ENCODE measurements at places on chromosomes 13 and 19. TPM values are rescaled to one million over a fixed set of nuclear protein-coding genes. Genes with fewer than 3 reads are reported as not detected.

COX7A1 gene
- not detected for total RNA-seq

LHB gene
- not detected for total RNA-seq

TYROBP gene
- total RNA-seq = 6.4 TPM

DNA sequence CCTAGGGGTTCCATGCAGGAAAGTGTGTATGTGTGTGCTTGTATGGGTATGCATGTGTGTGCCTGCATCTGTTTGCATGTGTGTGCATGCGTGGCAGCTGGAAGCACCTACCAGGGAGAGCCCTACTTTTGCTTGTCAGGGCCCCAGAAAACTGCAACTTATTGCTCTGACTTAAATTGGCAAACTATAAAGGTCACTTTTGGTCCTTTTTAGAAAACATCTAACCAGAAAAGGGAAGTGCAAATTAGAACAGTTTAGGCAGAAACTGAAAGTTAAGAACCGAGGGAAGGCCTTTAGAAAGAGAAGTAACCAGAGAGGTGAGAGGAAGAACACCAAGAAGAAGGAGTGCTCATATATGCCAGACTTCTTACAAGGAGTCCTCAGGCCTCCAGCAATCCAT lies 32.5 kb downstream of the DLEU7 start:
- no peak for DNase-seq

DNA sequence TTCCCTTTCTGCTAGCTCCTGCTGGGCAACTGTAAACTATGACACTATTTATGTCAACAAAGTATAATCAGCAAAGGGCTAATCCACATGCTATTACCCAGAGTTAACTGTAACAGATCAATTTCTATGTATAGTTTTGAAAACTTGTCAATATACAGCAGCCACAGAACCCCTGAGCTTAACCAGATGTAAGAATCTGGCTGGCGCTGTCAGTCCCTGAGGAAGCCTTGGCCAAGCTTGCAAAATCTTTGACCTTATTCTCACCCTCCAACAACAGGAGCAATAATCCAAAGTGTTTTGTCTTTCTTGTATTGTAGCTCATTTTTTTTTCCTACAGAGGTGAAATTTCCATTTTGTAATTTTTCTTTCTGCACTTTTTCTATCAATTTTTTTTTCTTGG lies 1230.1 kb upstream of the SLC10A2 start:
- no peak for DNase-seq

DNA sequence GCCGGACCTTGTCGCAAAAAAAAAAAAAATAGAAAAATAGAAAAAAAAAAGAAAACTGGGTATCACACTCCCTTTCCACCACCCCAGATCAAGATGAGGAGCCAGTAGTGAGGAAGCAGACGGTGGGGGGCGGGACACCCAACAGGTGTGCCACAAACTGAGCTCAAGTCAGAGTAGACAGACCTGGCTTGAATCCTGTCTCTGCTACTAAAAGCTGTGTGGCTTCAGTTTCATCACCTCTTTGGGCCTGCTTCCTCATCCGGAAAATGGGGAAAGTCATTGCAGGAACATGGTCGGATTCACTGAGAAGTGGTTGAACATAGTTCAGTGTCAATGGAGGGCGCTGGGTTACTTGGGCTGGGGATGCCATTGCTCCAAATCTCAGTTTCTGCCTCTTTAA lies 2.9 kb downstream of the HIF3A start:
- DNase-seq = no peak

DNA sequence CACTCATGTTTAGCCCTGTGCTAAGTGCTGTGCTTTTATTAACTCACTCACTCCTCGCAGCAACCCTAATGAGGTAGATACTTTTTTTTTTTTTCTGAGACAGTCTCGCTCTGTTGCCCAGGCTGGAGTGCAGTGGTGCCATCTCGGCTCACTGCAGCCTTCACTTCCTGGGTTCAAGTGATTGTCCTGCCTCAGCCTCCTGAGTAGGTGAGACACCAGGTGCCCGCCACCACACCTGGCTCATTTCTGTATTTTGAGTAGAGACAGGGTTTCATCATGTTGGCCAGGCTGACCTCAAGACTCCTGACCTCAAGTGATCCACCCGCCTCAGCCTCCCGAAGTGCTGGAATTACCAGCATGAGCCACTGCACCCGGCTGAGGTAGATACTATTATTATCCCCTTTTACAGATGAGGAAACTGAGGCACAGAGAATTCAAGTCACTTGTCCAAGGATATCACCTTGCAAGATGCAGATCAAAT lies 2.5 kb downstream of the ITPKC start:
- no peak for DNase-seq

- no peak for DNase-seq
Measured at GRCh38 chr19:52670046-52670445, 31.9 kb upstream of the ZNF83 start.

DNA sequence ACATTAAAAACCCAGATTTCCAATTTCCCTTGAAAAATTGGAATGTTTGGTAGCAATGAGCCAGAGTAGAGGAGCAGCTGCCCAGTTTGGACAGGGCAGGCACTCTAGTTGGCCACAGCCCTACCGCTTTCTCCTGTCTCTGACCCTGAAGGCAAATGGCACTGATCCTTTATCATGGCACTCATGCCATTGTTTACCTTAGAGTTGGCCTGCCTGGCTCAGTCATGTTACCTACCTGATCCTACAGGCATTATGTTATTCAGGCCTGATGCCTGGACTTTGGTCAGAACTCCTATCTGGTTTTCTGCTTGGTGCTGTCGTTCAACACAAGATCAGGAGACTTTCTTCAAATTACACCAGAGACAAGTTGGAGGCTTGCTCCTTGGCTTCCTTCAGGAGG lies 24.9 kb upstream of the TDRD3 start:
- no peak for DNase-seq

GRCh38 chr19:56751078-56751489 lies 79.5 kb upstream of the ZNF835 start:
- DNase-seq = no peak

DNA sequence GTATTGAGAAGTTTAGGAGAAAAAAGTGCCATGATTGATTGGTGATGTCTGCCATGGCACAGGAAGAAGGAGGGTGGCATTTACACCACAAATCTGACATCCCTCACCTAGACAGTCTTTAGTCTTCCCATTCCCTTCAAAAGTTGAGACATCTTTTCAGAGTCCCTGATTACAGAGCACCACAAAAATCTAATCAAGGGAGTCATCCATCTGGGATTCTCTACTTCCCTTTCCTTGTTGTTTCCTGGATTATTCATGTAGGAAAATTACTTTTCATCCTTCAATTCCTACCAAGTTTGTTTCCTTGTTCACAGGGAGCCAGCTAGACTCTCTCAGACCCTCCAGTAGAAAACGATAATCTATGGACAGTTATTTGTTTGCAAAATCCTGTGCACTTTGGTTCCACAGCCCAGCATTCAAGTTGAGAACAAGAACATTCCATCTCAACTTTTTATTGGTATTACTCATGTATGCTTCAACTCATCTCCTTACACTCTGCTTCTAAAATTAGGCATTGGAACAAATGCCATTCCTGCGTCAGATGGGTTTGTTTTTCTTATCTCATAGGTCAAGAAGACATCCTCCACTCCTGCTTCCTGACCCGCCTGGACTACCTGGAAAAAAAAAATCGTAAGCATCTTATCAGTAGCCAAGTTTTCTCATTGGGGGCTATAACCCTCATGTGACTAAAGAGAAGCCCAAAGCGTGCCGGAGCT lies 259.9 kb downstream of the FOXO1 start:
- no peak for DNase-seq

DNA sequence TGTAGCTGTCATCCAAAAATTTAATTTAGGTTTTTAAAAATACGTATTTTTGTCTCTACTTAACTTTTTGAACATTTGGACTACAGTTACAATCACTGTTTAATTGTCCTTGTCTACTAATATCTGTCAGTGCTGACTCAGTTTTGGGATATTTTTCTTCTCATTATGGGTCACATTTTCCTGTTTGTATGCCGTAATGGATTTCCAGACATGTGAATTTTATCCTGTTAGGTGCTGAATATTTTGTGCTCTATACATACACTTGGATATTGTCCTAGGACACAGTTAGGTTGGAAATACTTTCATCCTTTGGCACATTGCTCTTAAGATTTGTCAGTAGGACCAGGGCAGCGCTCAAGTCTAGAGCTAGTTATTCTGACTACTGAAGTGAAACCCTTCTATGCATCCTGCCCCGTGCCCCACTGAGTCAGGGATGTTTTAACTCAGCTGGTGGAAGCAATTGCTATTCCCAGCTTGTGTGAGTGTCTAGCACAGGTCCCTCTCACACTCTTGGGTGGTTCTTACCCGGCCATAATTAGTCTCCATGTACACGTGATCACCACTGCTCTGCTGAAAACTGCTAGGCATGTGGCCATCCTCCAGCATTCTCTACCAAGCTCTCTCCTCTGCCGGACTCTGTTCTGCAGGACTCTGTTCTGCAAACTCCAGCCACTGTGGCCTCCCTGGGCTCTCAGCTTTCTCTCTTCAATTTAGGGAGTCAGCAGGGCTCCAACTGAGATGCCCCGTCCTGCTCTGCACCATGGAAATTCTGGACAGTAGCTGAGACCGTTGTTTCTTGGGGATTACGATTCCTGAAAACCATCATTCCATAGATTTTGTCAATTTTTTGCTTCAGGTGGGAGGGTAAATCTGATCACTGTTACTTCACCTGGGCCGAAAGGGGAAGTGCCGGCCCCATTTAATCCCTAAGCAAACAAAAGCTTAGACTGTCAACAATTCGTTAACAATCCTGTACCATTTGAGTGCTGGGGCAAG lies 11.1 kb downstream of the PROZ start:
- DNase-seq = no peak

DNA sequence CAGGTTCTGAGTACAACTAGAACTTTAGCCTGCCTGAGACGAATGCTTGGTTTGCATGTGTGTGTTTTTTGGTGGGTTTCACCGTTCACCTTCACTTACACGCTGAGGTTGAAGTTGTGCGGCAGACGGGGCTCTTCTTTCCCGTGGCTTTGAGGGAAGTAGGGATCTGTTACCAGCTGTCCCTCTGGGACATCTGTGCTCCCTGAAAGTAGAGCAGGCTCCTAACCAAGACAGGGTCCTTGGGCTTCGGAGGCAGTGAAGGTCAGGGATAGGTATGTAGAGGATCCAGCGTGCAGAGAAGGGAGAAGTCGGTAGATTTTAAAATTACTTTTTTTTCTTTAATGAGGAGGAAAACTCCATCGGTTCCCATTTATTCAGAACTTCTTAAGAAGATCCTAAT lies 48.7 kb downstream of the ZNF536 start:
- no peak for DNase-seq

DNA sequence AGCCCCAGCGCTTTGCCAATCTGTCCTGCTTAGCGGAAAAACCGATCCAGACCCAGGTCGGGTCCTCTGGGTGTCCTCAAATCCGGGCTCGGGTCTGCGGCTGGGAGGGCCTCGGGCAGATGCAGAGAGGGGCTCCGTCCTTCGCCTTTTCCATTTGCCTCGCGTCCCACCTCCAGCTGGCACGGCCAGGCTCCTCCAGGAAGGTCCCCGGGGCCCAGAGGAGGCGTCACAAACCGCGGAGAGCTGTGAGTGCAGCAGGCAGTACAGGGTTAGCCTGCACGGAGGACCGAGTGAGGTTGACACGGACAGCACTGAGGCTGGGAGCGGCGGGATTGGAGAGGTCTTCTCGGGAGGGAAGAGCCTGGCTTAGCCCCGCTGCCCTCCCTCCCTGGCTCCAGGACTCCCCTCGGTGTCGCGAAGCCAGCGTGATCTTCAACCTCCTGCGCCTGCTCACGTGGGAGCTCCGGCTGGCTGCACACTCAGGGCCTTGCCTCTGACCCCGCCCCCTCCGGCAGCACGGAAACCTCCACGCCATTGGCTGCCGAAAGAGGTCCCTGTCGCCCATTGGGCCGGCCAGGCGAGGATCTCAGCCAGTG lies 2.8 kb upstream of the IFNL2 start:
- no peak for DNase-seq

DNA sequence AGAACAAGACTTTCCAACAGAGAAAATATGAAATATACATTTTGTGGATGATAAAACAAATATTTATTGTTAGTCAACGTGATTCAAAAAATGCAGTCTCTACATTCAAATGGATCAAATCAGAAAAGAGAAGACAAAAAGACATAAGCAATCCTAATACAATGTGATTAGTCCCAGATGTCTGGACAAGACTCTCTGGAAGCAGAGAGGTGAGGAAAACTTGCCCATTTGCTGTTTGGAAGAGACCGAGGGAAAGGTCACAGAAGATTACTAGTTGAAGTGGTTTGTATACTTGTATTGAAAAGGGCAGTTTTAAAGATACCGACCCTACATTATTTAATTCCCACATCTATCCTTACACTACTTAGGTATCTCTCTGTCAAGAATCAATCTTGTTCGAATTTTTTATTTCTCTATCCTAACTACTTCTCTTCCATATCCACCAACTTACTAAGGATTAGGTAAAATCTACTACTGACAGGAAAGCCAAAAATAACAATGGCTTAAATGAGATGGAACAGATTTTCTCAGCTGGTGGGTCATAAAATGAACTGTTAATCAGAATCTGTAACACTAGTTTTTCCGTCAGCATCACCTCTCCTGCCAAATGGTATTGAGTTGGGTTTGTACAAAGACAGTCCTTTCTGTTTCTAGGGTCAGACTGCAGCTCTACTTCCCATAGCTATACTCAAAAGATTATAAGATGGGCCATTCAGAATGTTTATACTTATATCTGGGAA lies 497.1 kb downstream of the DCT start:
- DNase-seq = no peak

DNA sequence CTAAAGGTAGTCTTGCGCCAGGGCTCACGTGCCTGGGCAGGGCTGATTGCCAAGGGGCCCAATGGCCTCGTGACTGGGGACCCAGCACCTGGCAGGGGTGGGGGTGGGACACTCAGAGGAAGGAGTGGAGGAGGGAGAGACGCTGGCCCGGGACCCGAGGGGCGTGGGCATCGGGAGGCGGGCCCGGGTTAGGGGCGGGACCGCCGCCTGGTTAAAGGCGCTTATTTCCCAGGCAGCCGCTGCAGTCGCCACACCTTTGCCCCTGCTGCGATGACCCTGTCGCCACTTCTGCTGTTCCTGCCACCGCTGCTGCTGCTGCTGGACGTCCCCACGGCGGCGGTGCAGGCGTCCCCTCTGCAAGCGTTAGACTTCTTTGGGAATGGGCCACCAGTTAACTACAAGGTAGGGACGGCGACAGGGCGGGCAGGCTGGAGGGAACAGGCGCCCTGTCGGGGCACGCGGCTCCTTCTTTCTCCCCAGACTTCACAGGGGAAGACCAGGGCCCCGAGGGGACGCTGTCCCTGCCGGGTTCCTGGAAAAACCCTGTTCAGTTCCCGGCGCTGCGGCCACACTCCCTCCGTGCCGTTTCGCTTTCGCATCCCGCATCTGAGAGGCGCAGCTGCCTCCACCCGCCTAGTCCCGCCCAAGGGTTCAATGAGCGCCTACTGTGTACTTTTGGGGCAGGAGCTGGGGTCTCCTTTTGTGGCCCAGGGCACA lies at the start of gene IFI30:
Gene IFI30 (plus strand): TSS at position 242 of the 717 bp plus-strand sequence. CDS start 29 bp downstream, at position 271.
- DNase-seq = peak; percentile 50

GRCh38 chr19:4414144-4414799 lies 11.8 kb downstream of the CHAF1A start:
- no peak for DNase-seq
